Suppressor macrophage treated with lipopolysaccharide for 4 hours (primary cell): ENCODE measurements at places on chromosomes 7 and 10.

- DNase-seq, result no peak
These were observed 142.2 kb upstream of the TMEM196 start for GRCh38 chr7:19915596-19915995.

DNA sequence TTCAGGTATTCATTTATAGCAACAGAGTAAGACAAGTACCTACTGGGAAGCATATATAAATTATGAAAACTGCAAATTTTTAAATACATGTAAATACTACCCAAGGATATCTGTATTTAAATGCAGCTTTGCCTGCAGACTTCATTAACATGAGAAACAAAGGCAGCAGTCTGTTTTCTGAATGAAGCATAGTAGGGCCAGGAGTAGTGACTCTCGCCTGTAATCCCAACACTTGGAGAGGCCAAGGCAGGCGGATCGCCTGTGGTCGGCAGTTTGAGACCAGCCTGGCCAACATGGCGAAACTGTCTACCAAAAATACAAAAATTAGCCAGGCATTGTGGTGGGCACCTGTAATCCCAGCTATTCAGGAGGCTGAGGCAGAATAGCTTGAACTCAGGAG is 42.5 kb upstream of the PHF14 start:
- DNase-seq, result no peak

- DNase-seq, result peak; percentile 63
These were observed 33.8 kb upstream of the ZFAND2A start for GRCh38 chr7:1193593-1194424.

GRCh38 chr7:44244282-44244681 is 43.5 kb downstream of the YKT6 start:
- DNase-seq, result peak; percentile 47

DNA sequence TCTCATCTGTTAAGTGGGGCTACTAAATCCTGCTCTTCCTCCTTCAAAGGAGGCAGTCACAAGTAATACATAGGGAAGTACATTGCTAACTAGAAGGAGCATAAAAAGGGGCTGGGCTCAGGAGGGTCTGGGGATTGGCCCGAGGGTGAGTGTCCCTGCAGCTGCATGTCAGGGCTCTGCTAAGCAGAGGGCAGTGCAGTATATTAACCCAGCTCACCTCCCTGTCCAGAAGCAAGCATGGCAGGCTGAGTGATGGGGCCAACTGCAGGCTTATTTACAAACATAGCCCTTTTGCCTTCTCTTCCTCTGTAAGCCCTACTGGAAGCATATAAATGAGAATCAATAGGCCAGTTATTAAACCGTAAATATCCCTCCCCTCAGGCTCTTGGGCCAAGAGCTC is 143.2 kb upstream of the PCBD1 start:
- no peak for DNase-seq

GRCh38 chr7:97118306-97118917 is 914 bp downstream of the SDHAF3 start:
- no peak for DNase-seq

DNA sequence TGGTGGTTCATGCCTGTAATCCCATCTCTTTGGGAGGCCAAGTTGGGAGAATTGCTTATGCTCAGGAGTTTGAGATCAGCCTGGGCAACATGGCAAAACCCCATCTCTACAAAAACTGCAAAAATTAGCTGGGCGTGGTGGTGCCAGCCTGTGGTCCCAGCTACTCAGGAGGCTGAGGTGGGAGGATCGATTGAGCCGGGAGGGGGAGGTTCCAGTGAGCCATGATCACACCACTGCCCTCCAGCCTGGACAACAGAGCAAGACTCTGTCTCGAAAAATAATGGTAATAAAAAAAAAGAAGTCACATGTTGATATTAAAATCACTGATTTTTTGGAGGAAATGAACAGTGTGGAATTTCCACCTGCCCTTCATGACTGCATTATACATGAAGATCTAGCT is 15.8 kb downstream of the PHYH start:
- no peak for DNase-seq

DNA sequence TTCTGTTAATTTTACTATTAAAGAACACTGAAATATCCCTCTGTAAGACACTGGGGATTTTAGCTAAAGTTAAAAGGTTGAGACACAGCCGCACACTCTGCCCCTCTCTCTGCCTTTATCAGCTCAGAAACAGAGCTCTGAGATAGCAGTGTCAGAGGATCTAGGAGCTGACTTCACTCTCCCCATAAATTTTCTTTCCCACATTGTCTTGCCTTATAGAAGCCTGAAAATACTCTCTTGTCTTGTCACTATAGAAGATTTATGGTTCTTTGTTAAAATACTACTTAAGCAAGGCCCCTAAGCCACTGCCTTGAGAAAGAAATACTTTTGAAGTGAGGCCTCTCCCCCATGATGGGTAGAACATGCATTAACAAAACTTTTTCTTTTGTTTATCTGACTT is 105.7 kb upstream of the C10orf90 start:
- DNase-seq, result no peak

- peak; percentile 34 for DNase-seq
These were observed at the start of gene NEUROG3 for GRCh38 chr10:69573056-69573806. Gene NEUROG3 (minus strand): TSS chr10:69573422. CDS start chr10:69573043, 379 bp downstream.

GRCh38 chr10:52011118-52011517 is 303.0 kb upstream of the DKK1 start:
- DNase-seq, result no peak

- DNase-seq, result no peak
These were observed 273.9 kb upstream of the ADARB2 start for GRCh38 chr10:2011106-2011716.

DNA sequence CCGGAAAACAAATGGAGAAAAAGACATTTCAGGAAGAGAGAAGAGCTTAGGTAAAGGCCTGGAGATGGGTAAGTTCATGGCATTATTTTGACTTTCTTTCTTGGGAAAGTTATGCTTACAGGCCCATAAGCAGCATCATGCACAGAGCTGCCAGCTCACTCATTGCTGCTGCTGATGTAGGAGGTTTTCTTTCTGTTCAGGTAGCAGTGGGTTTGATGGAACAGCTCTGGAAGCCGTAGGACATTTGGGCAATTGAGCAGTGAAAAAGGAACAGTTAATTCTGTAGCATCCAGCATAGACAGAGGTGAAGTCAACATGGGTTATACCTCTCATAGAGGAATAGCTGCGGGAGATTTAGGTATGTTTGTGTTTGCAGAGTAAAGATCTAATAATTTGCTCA is 3.3 kb downstream of the CHN2 start:
- DNase-seq, result no peak

- no peak for DNase-seq
These were observed 9.2 kb upstream of the ADCY1 start for GRCh38 chr7:45564886-45565455.

DNA sequence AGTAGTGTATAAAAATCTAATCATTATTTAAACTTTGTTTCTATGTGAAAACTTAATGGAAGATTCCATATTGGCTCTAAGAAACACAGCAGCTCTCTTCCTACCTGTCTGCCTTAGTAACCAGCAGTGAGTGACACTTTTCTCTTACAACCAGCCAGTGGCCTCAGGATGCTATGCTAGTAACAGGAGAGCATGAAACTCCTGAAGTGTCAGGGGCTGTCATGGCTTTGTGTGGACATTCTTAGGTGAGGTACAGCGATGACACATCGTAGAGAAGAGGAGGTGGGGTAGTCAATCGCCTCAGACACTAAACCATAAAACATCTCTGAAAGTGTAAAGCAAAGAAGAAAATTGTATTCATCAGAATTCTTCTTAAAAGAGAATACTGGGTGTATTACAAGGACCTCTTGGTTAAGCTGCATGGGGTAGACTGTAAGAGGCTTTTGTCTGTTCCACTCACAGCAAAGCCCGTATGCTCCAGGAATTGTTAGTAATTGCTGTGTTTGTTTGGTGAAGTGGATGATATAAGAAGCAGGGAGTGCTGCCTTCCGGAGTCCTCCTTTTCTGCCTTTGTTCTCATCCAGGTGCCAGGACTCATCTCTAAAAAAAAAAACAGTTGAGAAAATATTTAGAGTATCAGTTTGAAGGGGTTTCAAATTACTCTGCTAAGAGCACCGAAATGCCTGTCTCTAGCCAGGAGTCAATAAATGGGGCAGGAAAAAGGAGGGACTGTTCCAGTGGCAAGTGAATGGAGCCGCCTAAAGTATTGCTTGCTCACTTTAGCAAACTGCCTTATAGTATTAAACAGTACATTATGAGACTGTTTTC is 518.8 kb downstream of the CNTNAP2 start:
- no peak for DNase-seq

DNA sequence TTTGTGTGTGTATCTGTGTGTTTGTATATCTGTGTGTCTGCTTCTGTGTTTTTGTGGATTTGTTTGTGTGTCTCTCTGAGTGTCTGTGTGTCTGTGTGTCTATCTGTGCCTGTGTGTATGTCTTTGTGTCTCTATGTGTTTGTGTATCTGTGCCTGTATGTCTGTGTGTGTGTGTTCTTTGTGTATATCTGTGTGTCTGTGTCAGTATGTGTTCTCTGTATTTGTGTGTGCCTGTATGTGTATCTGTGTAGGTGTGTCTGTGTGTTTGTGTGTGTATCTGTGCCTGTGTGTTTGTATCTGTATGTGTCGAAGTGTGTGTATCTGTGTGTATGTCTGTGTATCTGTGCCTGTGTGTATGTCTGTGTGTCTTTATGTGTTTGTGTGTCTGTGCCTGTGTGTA is 118.2 kb downstream of the SH2D4B start:
- no peak for DNase-seq
